ENCODE measurements at places on chromosomes 11 and 22.
A peak's percentile ranks its signal among the peaks of the same experiment; 100 is the strongest.

GRCh38 chr11:121372671-121373429, 79.3 kb upstream of the SORL1 start:
- no peak for DNase-seq

GRCh38 chr22:39432361-39432811, 24.4 kb upstream of the MGAT3 start:
- no peak for DNase-seq

GRCh38 chr11:46417711-46418110, 26.1 kb upstream of the CHRM4 start:
- DNase-seq: no peak

- no peak for DNase-seq
Measured at GRCh38 chr11:76317296-76317695, 63.6 kb downstream of the THAP12 start.

- DNase-seq: no peak
Measured at GRCh38 chr11:11499300-11499699, 122.5 kb downstream of the GALNT18 start.

DNA sequence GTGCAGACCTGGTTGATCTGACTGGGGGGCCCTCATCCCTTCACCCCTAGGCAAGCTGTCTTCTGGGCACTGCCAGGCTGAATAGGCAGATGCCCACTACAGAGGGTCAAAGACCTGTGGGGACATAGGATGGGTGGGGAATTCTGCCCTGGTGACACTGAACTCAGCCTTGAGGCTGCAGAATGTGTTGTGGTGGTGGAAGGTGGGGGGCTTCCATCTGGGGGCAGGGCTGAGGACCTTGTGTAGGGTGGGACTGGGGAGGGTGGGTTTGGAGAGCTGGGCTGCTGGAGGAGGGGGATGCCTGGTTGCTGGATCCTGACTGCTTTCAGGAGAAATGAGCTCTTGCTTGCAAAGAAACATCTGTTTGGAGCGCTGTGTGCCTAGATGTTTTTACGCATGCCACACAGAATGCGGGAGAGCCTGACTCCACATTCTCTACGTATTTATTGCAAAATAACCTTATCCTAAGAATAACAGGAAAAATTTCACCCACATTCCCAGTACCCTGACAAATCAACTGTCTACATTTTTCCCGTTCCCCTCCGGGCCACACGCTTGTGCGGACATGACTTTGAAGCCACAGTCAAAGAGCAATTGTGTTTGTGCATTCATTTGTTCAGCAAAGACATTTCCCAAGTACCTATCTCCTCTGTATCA, 18.3 kb downstream of the SMIM38 start:
- DNase-seq: no peak

DNA sequence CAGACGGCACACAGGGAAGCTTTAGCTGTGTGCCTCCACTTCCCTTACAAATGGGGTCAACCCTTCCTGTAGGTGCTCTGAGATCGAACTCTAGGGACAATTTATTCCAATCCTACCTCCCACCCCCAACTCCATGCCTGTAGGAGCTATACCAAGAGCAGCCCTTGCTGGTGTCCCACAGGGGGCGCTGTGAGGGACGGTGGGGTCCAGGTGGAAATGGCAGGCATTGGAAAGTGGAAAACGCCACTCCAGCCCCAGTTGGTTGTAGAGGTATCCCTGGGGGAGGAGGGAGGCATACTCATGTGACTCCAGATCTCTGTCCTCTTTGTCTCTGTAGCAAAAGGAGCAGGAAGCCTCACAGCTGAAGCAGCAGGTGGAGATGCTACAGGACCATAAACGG, 161.3 kb downstream of the MYO18B start:
- no peak for DNase-seq

- no peak for DNase-seq
Measured at GRCh38 chr11:20110908-20111669, 49.2 kb downstream of the DBX1 start.

GRCh38 chr11:109275931-109276330, 146.1 kb upstream of the C11orf87 start:
- no peak for DNase-seq

- DNase-seq: peak; percentile 36
Measured at GRCh38 chr11:29773656-29774264, 243.1 kb downstream of the KCNA4 start.

- peak; percentile 27 for DNase-seq
Measured at GRCh38 chr11:121194731-121195596, 93.9 kb downstream of the TECTA start.

DNA sequence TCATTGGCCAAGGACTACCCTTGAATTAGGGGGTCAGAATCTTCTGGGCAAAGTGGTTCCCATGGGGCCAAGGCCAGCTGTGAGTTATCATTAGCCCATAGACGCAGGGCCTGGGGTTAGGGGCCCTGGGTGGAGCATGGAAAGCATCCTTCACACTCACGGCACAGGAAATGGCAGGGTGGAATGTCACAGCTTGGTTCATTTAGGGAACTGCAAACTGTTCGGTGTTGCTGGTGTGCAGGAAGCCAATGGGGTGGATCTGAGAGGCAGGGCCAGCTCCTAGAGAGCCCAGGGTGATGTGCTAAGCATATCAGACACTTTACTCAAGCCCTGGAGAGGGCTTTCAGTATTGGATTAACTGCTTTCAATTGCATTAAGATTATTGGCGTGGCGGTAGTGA, 42.9 kb downstream of the TECTA start:
- no peak for DNase-seq

GRCh38 chr11:4619514-4619913, 11.5 kb upstream of the TRIM68 start:
- no peak for DNase-seq

- no peak for DNase-seq
Measured at GRCh38 chr22:24566899-24567511, 11.2 kb downstream of the SNRPD3 start.

DNA sequence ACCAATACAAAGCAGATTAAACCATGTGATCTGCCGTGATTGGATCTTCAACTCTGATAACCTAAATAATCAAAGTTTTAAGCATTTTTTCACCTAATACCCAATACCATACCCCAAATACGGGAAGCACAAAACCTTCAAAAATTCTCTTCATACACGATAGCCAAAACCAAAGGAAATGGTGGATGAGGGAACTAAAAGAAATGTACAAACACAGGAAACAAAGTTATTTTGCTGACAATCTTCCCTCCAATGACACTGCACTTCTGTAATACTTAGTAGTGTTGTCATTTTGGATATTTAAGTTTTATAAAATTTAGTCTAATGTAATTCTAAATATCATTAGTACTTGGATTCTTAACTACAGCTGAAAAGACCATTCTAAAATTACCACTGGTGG, 27.0 kb downstream of the CSTF3 start:
- DNase-seq: no peak

DNA sequence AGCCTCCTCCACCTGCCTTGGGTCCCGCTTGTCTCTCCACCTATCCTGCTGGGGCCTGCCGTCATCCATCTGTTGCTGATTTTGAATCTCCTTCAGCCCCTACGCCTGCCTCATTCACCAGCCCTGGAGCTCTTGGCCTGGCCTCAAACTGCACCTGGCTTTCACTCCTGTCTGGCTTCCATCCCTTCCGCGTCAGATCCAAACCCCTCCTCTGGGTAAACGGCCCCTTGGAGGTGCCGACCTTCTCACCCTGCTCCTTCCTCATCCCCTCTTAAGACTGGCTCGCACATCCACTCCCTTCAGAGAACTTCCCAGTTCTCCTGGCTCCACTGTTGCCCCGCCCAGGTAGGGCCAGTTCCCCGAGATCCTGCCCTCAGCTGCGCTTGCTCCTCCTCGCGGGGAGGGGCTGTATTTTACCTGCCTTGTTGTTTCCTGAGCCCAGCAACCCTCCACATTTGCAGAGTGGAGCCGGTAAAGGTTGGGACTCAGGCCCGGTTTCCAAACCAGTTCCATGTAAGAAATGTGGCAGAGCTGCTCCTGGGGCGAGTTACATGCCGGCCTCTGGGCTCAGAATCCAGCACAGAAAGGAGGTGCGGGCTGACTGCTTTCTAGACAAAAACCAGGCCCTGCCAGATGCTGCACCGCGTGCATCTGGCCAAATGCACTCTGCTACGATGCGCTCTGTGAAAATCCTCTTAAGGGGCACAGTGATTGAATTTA, 13.9 kb upstream of the SHANK2 start:
- no peak for DNase-seq

- DNase-seq: no peak
Measured at GRCh38 chr11:36357831-36358230, 61.7 kb downstream of the PRR5L start.

GRCh38 chr11:24661331-24661730, 164.5 kb downstream of the LUZP2 start:
- no peak for DNase-seq

DNA sequence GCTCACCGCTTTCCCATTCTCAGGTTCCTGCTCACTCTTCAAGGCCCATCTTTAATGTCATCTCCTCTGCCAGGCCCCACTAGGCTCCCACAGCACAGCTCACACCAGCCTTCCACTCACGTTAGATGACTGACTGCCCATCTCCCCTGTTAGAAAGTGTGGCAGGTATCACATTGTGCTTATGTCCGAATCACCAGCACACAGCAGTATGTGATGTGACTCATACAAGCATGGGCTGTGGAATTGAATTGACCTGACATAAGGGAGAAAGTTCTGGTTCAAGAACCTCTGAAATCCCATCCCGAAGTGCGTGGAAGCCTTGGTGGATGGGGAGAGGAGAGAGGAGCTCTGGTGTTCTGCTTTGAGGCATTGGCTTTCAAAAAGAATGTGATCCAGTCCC, 6.5 kb downstream of the VSTM5 start:
- DNase-seq: no peak

GRCh38 chr11:113567867-113568544, 92.8 kb upstream of the DRD2 start:
- DNase-seq: no peak

GRCh38 chr11:79430280-79430679, 10.6 kb downstream of the TENM4 start:
- DNase-seq: no peak

- DNase-seq: no peak
Measured at GRCh38 chr11:34175284-34176019, 70.0 kb downstream of the NAT10 start.

DNA sequence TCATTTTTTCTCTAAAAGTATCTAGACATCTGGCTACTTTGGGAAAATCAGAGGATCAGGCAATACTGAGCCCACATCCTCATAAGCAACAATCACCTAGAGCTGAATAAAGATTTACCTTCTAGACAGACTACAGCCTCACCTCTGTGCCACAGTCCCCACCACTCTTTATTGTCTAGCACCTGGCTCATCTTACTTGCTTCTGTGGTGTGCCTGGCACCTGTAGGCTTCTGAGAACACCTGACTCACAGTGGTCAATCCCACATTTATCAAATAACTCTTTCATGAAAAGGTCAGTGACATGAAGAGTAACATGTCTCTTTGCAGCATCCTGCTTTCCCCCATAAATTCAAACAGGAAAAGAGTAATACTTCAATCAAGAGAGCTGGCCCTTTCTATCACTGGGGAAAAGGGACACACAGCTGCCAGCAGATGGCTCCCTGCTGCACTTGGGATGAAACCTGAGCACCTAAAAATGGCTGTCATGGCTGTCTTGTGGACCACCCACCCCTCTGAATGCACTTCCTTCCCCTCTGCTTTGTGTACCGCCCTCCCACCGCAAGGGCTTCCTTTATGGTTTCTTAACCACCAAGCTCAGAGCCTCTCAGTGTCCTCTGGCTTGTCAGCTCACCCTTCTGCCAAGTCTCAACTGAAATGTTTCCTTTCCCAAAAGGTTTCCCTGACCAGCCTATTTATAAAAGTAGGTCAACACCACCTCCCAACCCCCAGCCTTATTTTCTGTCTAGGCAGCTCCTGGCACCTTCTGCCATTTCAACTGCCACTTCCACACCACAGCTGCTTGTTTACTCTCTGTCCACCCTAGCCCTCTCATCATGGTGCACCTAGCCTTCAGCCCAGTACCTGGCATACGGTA, 9.3 kb downstream of the TFIP11 start:
- DNase-seq: no peak

GRCh38 chr22:33034753-33035152, 23.4 kb downstream of the SYN3 start:
- DNase-seq: no peak

DNA sequence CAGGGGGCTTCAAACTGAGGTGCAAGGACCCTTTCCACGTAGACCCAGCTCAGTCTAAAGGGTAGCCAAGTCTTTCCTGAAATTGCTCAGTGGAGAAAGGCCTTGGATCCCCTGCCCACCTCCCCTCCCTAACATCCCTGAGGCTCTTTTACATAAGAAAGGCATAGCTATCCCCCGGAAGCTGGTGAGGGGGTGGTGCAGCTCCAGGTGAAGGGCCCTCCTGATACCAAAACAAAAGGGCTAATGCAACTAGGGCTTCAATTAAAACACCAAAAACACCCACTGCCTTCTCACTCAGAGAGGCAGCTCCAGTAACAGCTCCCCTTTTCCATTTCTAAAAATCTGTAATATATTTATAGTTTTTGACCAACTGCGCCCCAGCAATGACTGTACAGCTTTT, 5.8 kb downstream of the SHANK2 start:
- DNase-seq: no peak

DNA sequence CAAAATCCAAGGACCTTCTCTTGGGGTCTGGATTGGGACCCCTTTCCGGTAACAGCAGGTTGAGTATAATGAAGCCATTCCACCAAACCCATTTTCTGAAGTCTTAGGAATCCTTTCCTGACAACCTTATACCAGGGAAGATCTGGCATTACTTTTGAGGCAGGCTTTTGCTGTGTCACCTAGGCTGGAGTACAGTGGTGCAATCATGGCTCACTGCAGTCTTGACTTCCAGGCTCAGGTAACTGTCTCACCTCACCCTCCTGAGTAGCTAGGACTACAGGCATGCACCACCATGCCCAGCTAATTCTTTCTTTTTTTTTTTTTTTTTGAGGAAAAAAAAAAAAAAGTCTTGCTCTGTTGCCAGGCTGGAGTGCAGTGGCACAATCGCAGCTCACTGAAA, 55.8 kb upstream of the TREH start:
- no peak for DNase-seq

- no peak for DNase-seq
Measured at GRCh38 chr11:76781046-76781801, 1.9 kb upstream of the TSKU start.

DNA sequence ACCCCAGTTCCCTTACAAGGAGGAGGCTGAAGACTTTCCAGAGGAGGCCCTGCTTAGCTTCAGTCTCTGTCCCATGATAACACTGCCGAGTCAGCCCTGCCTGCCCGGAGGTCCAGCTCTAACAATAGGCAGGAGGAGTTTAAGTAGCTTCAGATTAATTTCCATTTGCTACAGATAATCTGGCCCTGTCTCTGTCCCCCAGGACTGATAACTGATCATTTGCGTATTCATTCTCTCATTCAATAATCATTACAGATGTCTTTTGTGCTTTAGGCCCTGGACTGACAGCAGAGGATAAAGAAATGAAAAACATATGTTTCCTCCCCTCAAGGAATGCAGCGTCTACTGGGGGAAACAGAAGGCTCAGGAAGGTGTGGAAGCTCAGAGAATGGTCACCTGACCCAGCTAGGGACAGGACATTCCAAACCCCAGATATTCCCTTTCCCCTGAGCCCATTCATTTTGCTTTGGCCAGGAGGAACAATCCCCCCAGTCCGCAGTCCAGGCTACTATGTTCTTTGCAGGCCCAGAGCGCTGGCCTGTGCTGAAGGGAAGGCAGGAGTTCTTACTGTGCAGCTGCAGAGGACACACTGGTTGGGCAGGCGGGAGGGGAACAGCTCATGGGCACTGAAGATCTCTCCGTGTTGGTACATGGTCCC, 20.8 kb downstream of the CHRDL2 start:
- no peak for DNase-seq

- no peak for DNase-seq
Measured at GRCh38 chr11:83151274-83151977, 5.5 kb upstream of the PCF11 start.

- no peak for DNase-seq
Measured at GRCh38 chr11:11789735-11790369, 51.9 kb upstream of the USP47 start.

- no peak for DNase-seq
Measured at GRCh38 chr11:93743291-93743690, 1.8 kb downstream of the C11orf54 start.
